ENCODE measurements at places on chromosomes 6 and 20.
A peak's percentile ranks its signal among the peaks of the same experiment; 100 is the strongest.

DNA sequence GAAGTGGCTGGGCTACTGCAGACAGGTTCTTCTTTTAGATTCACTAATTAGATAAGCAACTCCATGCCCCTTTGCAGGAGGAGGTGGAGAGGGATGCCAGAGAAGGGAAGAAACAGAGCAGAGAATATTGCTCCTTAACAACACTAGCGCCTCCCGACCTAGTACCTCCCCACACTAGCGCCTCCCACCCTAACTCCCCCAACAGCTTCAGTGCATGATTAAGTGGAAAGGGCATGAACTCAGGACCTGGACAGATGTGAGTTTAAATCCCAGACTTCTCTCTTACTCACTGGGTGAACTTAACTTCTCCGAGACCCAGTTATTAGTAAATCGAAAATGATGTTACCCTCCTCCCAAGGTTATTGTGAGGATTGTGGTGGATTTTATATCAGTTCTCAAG, 25.7 kb downstream of the STX11 start:
- DNase-seq, result no peak

- peak; percentile 31 for DNase-seq
These were observed at the start of gene SAMD10 for GRCh38 chr20:63979557-63980316. TSS of gene SAMD10 (minus strand) at chr20:63979642. CDS start at chr20:63979467, 175 bp downstream.

GRCh38 chr6:152348116-152348515, 289.0 kb downstream of the SYNE1 start:
- DNase-seq, result no peak

- no peak for DNase-seq
These were observed 59.9 kb downstream of the FOXA2 start for GRCh38 chr20:22524393-22525015.

DNA sequence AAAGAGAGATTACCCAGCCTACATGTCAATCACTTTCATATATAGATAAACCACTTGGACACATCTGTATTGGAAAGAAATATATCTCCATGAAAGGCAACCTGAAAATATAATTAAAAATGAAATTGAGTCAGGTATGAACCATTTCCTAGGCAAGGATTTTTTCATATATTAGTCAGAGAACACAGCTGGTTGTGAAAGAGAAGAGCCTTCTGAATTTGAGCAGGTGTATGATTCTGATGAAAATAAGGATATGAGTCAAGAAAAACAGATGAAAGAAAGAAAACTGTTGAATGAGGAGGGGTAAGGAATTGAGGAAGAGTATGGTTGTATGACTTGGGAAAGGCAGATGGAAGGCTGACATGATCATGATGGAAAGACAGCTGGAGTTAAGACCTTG, 441.1 kb downstream of the HAO1 start:
- no peak for DNase-seq

DNA sequence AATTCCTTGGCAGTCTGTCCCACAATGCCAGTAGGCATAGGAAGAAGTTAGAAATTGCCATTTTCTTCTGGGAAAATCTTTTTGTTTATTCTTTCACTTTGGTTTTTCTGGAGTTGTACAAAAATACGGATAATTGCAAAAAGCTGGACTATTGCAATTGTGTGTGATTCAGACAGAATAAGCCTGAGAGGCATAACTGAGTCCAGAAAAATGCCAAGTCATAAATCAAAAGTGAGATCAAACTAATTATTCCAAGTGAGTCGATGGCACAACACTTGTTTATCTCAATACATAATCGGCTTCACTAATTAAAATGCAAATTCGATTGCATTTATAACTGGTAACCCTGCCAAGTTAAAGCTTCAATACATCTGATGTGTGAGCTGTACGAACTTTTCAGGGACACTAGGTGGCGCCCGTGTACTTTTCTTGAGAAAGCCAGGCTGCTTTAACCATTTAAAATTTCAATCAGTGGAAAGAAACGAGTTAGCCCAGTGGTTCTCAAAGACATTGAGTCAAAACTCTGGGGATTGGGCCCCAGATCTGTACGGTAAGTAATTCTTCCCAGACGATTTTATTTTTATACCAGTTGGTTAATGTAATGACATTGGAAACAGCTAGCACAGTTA, 102.6 kb downstream of the LAMP5 start:
- DNase-seq, result peak; percentile 45

GRCh38 chr6:27370391-27370790, 18.2 kb upstream of the ZNF391 start:
- DNase-seq, result no peak

GRCh38 chr6:132130626-132131298, 179.6 kb upstream of the CCN2 start:
- DNase-seq, result no peak

GRCh38 chr6:168194732-168195567, 115.9 kb upstream of the FRMD1 start:
- no peak for DNase-seq

DNA sequence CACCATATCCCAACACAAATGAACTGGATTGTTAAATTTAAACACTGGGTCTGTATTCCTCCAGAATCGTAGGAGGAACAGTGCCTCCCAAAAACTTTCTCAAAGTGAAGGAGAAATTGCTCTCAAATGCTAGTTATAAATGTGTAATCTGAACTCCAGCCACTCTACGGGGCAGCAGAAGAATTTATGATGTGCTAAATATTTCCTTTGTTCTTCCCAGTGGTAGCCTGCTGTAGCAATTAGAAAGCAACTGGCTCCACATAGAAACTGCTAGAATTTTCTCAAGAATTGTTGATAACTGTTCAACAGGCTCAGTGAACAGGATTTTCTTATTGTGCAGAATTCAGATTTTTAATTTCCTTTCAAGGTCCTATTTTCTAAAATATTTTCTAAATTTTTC, 49.8 kb upstream of the EYA4 start:
- DNase-seq, result no peak

- peak; percentile 38 for DNase-seq
These were observed 89.5 kb downstream of the SLX4IP start for GRCh38 chr20:10524643-10525042.

- no peak for DNase-seq
These were observed 56.6 kb upstream of the ERVFRD-1 start for GRCh38 chr6:11168091-11168635.

DNA sequence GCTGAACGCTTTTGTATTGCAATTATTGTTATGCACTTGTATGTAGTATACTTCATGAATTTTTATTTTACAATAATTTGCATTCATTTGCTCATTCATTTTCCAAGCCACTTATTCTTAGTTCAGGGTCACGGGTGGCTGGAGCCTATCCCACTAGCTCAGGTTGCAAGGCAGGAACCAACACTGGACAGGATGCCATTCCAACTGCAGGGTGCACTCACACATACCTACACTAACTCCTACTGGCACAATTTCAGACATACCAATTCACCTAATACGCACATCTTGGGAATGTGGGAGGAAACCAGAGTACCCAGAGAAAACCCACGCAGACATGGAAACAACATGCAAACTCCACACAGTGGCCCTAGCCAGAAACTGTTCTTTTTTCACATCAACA, 61.8 kb downstream of the LMBRD1 start:
- DNase-seq, result no peak

DNA sequence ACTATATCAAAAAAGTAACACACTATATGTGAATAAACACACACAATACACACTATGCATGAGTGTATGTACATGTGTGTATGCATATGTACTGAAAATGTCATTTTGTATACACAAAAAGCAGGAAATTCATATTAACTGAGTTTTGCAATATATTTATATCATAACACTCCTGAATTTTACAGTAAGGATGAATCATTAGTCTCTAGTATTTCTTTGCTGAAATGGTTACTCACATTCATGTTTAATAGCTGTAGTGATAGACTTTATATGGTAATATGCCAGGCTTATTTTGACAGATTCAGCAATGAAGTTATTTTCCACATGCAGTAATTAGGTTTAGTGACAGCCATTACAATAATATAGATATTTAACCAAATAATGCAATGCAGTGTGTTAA, 1216.2 kb upstream of the CITED2 start:
- no peak for DNase-seq

- no peak for DNase-seq
These were observed 188.9 kb downstream of the PRKN start for GRCh38 chr6:162538643-162539064.

DNA sequence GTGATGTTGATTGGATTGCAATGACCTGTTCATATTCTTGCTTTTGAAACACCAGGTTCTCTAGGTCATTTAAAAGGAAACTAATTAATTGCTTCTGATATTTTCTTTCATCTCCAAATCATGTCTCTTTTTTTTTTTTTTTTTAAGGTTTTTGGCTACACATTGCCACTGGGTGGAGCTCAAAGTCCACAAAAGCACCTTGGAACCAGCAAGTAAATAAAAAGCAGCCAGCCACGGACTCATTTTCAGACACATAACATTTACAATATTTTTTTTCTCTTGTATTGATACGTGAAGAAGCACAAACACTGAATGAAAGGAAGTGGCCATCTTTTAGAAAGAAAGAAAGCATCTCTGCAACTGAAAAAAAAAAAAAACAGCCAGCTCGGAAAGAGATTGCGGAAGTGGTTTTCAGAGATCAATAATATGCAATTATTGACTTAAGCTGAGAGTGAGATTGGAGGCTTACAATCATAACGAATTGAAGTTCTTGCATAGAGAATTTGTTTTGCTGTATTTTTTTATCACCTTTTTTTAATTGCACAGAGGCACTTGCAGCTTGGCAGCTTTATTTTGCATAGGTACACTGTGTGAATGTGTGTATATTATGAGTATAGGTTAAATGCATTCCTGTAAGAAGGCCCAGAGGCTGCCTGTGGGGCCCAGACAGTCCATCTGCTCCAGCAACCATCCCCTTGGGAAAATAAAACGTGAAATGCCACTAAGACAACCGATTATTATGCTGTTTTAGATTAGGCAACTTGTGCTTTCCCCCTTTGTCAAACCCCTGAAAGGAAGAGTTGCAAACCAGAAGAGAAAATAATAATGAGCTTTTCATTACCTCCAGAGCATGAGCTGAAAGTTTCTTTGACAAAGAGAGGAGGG, 28.2 kb downstream of the CGA start:
- peak; percentile 5 for DNase-seq

GRCh38 chr6:117204903-117205302, 60.5 kb upstream of the VGLL2 start:
- DNase-seq, result no peak

DNA sequence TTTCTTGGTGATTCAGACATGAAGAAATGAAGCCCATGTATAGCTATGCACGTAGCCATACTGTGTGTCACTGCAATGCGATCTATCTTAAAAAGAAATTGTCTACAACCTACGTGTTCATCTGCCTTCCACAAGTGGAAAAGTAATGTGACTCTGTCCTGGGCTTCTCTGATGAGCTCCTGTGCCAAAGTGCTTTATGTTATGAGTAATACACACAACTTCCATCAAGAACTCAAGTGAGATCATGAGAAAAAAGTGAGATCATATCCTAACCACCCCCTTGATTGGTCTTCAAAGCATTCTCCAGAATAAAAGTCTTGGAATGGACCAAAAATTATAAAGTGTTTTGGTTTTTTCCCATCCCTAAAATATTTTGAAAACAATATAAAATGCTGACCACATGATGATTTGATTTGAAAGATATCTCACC, 114.3 kb downstream of the DST start:
- DNase-seq, result no peak

DNA sequence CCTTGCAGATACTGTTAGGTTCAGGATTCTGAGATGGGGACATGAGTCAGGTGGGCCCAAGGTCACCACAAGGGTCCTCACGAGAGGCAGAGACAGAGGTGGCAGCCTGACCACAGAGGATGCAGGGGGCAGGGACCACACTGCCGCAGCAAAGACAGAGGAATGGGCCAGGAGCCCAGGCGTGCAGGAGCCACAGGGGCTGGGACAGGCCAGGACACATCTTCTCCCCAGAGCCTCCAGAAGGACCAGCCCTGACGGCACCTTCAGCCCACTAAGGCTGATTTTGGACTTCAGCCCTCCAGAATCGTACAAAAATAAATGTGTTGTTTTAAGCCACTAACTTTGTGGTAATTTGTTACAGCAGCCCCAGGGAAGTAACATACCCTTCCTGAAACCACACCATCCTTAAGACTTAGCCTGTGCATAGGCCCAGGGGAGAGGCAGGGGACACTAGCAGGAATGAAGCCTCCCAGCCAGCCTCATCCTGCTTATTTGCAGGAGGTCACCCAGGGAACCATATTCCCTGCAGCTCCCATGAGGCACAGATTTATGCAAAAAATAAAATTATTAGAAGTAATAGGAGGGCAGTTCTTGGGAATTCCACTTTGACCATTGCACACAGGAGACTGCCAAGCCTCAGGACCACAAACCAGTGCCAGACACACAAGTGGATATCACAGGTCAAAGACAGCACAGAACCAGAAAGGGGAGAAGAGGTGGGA, 119.3 kb upstream of the CST7 start:
- no peak for DNase-seq

GRCh38 chr20:51337126-51337805, 205.3 kb downstream of the NFATC2 start:
- DNase-seq, result no peak

GRCh38 chr20:63325554-63326313, 32.7 kb downstream of the COL20A1 start:
- no peak for DNase-seq

GRCh38 chr20:16028923-16029322, 544.3 kb downstream of the KIF16B start:
- DNase-seq, result no peak

- DNase-seq, result no peak
These were observed 111.2 kb upstream of the SIM1 start for GRCh38 chr6:100575921-100576320.

GRCh38 chr20:64062596-64063388, at the start of gene TCEA2:
TSS of gene TCEA2 (plus strand) at chr20:64063198. CDS start at chr20:64063313, 115 bp downstream.
- peak; percentile 94 for DNase-seq

DNA sequence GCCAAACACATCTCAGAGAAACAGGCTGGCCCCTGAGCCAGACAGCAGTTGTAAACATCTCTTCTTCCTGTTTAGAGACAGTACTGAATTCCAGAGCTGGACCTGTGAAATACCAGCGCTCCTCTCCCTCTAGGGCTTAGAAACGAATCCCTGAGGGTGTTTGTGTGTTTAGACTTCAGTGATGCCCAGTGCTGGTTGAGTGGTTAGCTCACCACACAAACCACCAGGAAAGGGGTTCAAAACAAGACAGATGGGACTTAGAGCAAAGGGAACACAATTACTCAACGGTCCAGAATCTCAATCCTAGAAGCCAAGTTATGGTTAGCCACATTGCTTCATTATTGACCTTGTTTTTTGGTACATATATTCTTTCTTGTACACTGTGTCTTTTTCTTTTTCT, 108.7 kb upstream of the TMEM170B start:
- no peak for DNase-seq

DNA sequence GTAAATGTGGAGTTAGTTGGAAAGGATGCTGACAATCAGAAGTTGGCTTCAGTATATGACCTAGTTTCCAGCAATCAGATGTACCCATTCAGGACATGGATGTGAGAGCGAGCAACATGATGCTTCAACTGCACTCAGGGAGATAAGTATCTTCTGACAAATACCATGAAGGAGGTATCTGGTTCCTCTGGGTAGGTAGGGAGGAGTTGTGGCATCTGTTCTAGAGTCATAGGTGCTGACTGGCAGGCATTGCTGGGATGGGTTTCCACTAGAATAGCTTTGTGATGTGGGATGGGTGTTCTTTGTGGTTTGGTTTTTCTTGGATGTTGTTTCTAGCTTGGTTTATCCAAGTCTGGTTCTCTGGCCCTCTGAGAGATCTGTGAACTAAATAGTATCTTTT, 3.9 kb upstream of the REV3L start:
- no peak for DNase-seq

GRCh38 chr6:85449818-85450759, at the start of gene NT5E:
TSS of gene NT5E (plus strand) at chr6:85450083. CDS start at chr6:85450140, 57 bp downstream.
- DNase-seq, result peak; percentile 44

GRCh38 chr6:35776364-35777215, at the start of gene CLPSL2:
TSS of gene CLPSL2 (plus strand) at chr6:35776598. CDS start at chr6:35776619, 21 bp downstream.
- peak; percentile 51 for DNase-seq

- DNase-seq, result no peak
These were observed 652.1 kb downstream of the HACE1 start for GRCh38 chr6:104207635-104208034.

- DNase-seq, result no peak
These were observed 244.9 kb downstream of the HIVEP2 start for GRCh38 chr6:142700032-142700431.

Measured in NCI-H510A (cell line).